NCI-H69 (cell line): ENCODE measurements at places on chromosomes 7 and 10.

DNA sequence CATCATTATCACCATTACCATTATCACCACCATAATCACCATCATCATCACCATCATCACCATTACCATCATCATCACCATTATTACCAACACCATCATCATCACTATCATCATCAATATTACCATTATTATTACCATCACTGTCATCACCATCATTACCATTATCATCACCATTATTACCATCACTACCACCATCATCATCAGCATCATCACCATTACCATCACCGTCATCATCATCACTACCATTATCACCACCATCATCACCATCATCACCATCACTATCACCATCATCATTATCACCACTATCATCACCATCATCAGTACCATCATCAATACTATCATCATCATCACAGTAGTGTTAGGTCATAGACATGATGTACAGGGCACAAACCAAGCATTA is 81.4 kb downstream of the VSTM4 start:
- no peak for DNase-seq

DNA sequence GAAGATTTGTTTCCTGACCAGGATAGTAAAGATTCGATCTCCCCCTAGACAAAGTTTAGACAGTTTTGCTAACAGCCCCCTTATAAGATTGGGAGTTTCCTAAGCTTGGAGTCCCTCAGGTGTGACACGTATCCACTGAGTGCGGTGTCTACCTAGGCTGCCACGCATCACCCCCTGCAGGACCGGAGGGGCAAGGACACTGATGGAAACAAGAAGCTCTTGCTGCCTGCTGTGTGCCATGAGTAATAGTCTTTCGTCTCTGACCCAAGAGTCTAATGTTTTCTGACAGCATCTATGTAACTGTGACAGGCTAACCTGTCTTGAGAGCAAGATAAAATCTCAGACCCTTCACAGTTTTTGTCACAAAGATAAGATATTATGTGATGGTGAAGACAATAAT is 173.5 kb downstream of the SEMA3E start:
- DNase-seq = peak; percentile 82

GRCh38 chr7:128150223-128150865 is 90.7 kb upstream of the LEP start:
- no peak for DNase-seq

- DNase-seq = no peak
These were observed 1.5 kb downstream of the KCP start for GRCh38 chr7:128908750-128909624.

DNA sequence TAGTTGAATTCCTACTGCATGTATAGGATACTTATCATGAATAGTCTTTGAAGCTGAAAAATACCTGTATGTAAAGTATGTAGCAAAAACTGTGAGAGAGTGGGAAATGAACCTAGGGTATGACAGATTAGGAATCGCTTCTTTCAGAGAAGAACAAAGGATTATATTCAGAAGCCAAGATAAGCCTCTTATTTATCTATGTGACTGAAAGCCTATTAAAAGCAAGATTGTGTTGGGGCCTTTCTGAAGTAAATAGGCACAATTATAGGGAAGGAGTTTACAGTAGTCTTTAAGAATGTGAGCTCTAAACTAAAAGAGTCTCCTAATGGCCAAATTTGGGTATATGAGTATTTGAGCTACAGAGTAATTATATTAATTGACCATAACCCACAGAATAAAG is 102.1 kb downstream of the MTERF1 start:
- DNase-seq = no peak

DNA sequence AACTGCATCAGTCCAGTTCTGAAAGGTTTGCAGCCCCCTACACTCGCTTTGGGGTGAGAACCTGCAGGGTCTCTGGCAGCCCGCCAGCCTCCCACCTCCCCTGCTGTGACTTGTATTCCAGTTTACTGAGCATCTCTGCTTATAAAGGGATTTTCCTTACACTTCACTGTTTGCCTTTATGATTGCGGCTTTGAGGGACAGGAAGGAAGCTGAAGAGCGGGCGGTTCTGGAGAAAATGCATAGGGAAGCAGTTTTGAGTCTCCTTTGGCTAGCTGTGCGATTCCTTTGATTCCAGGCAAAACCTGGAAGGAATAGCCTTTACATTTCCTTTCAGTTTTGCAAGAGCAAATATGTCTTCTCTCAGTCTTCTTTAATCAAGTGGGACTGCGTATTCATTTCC is 65.0 kb upstream of the TRIM8 start:
- no peak for DNase-seq

DNA sequence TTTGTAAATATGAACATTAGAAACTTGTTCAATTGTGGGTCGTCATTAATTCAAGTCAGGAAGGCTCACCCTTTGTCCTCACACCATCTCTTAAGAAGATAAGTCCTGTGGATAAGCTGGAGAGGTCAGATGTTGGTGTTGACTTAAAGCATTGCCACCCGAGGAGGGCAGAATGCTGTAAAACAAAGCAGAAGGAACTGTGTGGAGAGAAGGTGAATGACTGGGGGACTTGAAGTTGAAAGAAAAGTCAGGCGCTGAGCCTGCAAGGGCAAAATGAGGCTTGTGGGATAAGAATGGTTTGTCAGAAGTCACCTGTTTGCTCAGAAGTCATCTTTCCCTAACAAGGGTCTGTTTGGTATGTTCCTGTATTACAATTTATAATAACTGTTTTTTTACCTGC is 9.1 kb downstream of the RPA3 start:
- peak; percentile 96 for DNase-seq

DNA sequence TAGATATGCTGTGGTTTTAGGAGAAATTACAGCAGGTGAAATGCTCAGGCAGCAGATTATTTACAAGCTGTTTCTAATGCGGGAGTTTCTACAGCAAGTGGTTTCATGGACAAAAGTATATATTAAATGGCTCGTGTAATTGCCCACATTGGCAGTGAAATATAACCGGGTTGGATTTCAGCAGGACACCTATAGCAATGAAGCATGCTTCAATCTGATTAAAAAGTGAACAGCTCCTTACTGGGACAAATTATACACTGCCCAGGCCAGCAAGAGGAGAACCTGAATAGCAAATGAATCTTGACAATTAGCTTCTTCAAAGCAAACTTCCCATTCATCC is 35.2 kb upstream of the LYZL1 start:
- peak; percentile 40 for DNase-seq

DNA sequence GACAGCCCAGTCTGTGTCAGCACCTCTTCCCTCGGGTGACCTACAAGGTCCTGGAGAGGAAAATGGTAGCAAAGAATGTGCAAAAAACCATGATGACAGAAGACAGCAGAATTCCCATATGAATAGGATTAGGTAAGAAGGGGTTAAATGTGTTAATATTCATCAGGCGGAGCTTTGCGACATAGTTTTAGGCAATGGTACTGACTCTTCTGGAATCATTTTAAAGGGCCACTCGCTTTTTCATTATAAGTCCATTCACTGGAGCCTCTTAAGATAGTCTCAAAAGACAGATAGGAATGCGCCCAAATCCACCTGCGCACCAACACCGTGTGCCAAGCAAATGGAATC is 38.2 kb downstream of the DLG5 start:
- DNase-seq = no peak

DNA sequence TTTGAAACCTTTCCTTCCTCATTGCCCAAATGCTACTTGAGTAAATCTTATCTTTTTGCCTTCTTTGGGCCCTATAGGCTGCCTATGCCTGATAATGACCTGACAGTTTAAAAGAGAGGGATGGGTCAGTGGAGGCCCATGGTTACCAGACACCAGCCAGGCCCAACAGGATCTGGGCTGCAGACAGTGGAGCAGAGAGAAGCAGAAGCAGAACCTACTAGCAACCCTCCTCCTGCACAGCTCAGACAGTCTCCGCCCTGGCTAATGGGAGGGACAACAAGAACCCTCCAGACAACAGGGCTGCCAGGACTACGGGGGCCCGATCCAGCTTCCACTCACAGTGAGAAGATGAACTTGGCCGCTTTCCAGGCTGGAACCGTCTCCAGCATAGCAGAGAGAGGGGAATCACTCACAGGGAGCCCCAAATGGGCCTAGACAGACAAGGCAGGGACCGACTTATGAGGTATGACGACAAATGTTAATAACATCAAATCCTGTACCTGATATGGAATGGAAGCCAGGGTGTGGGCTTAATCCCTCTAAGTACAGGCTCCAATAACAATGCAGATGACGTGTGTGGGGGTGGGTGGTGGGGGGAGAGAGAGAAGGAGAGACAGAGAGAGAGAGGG is 31.7 kb upstream of the DGKI start:
- DNase-seq = no peak

- no peak for DNase-seq
These were observed 3.4 kb upstream of the MUC12 start for GRCh38 chr7:100965723-100966541.

DNA sequence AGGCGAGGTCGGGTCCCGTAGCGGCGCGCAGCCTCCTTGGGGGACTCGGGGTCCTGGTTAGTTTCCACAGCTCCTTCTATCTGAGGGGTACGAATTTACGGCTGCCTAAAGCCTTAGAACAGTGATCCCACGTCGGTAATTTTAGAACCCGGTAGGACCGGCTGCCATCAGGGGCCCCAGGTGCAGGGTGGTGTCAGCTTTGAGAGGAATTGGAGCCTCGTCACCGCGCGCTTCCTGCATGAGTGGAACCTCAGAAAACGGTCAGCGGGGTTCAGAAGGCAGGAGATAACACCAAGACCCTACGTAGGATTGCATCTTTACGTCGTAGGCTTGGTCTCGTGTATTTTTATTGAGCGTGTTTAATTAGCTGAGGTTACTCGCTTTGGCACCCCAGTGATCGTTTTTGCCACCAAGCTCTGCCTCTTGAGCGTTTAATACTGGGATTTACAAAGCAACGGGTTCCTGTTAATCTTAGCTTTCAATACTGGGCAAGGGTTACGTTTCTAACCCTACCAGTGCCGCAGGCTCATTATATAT is 443 bp downstream of the RNF32 start:
- peak; percentile 85 for DNase-seq

GRCh38 chr7:41689815-41690214 is 13.1 kb downstream of the INHBA start:
- DNase-seq = no peak

- DNase-seq = no peak
These were observed 155.8 kb downstream of the SKIDA1 start for GRCh38 chr10:21369697-21370096.

DNA sequence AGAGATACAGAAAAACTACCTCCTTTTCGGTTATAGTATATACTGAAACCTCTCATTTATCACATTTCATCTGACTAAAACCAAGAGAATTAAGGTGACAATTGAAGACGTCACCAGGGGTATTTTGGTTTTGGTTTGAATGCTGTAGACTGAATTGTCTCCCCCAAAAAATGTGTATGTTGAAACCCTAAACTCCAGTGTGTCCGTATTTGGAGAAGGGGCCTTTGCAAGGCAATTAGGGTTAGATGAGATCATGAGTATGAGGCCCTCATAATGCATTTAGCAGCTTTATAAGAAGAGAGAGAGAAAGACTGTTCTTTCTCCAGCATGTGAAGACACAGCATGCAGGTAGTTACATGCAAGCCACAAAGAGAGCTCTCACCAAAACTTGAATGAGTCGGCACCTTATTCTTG is 59.5 kb downstream of the CACNA2D1 start:
- peak; percentile 56 for DNase-seq

- peak; percentile 67 for DNase-seq
These were observed 803 bp downstream of the RAPGEF5 start for GRCh38 chr7:22356010-22356691.

DNA sequence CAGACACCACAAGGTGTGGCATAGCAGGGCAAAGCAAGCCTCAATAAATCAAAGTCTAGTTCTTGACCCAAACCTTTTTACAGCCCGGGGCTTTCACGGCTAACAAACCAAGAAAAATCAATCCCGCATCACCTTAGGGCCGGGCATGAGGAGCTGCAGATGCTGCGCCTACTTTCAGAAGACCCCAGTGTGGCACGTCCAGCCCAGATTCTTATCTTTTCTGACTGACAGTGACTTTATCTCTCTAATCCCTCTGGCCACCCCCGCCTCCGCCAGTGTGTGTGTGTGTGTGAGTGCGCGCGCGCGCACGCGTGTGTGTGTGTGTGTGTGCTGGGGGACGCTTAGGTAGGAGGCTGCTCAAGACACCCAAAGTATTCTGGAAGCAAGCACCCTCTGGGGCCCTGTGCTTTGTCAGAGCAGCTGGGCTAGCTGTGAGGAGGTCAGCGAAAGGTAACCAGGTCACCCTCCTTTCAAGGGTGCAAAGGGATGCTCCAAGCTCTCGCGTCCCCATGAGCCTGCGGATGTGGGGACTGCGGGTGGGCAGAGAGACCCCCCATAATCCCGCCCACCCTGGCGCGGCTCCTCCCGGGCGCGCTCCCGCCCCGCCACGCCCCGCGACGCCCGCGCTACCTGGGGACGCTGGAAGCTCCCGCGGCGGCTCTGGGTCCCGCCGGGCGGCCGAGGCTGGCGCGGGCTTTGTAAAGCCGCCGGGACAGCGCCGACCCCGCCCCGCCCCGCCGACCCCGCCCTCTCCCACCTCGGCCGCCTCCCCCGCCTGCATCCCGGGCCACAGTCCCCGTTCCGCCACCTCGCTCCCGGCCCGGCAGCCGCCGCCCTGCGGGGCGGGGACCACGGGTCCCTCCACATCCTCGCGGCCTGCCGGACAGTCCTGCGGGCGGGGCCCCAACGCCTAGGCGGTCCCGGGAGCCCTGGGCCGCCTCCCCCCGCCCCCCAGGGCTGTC is 57.1 kb upstream of the RHOBTB1 start:
- peak; percentile 76 for DNase-seq

GRCh38 chr7:24707988-24708615 is 49.2 kb downstream of the GSDME start:
- no peak for DNase-seq

DNA sequence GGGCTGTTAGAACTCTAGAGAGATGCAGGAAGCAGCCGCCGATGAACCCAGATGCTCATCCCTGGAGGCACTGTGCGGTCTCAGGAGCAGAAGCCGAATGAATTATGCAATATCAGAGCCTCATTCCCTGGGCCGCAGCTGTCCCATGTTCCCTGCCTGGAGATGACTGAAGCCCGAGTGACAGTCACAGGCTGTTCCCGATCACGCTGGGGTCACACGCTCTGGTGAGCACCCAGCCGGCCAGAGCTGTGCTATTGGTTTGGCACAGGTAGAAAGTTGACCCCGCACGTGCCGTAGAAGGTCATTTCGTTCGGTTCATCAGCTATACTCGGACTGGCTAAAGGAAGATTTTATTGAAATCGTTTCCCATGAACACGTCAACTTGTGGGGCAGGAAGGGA is 140.5 kb upstream of the SH2B2 start:
- no peak for DNase-seq
